Fibroblast of skin of scalp (primary cell): ENCODE measurements at places on chromosomes 3 and 15.
A peak's percentile ranks its signal among the peaks of the same experiment; 100 is the strongest.

- no peak for DNase-seq
These were observed 37.9 kb downstream of the RETNLB start for GRCh38 chr3:108719178-108719806.

- DNase-seq = peak; percentile 7
These were observed 181.8 kb downstream of the MCTP2 start for GRCh38 chr15:94412979-94413746.

GRCh38 chr15:51672155-51672687, 9.1 kb upstream of the SCG3 start:
- DNase-seq = no peak

GRCh38 chr3:8669019-8669418, 24.4 kb upstream of the SSUH2 start:
- DNase-seq = no peak

- DNase-seq = no peak
These were observed 15.8 kb upstream of the SEC11A start for GRCh38 chr15:84731774-84732173.

DNA sequence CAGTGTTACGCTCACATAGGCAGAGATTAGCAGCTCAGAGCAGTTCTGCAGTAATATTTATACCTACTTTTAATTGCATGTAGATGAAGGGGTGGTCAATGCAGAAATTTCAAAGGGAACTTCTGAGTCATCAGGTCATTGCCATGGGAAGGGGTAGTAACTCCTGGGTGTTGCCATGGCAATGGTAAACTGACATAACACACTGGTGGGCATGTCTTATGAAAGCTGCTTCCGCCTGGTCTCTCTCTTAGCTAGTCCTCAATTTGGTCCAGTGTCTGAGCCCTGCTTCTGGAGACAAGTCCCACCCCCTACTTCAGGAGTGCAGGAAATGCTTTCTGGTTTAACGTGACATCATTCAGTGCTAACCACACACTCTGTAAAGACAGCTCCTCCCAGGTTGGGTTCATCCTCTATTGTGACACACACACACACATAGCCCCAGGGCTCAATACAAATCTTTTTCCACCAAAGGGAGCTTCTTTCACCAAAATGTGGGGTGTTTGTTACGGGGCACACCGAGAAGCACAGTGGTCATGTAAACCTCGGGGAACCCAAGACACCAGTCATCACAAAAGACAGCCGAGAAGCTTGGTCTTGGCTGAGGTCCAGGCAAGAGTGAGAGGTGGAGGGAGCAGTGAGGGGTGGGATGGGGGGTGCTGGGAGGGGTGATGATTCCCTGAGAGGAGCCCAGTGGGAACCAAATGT, 74.5 kb downstream of the TLE3 start:
- peak; percentile 84 for DNase-seq

DNA sequence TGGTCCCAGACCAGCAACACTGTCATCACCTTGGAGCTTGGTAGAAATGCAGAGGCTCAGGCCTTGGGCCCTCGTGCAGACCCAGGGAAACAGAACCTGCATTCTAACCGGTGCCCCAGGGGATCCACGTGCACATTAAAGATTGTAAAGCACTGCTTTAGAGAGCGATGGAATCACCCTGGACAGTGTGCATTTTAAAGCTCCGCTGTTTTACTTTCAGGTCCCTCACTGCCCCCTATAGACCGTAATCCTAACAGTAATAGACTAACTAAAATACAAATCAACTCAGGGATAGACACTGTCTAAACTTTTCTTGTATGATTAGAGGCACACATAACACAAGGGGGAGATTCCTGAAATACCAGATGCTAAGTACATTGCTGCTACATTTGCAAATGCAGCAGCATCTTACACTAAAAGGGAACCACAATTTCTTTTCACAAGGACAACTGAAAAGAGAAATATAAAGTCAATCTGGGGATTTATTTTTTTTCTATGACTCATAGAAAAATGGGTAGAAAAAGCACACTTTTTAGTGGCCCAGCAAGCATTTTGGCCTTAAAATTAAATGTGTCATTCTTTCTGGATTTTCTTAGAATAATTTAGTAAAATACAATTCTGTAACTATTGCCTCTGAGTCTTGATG, 10.5 kb upstream of the SH3GL3 start:
- DNase-seq = peak; percentile 74

DNA sequence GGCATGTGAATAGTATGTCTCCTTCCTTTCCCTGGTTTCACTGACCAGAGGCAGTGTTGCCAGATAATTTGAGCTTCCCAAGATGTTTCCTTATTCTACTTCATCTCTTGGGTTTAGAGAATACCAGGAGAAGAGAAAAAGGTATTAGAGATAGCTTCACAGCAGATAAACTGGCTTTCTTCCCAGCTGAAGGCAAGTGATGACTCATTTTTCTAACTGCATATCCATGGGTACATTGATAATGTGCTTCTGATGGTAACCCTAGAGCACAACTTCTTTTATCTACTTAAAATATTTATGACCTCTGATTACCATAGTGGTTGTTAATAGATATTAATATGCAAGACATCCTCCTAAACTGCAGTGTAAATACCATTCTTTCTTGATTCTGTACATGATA, 34.6 kb upstream of the CMTM8 start:
- DNase-seq = no peak

- no peak for DNase-seq
These were observed 14.6 kb downstream of the IP6K2 start for GRCh38 chr3:48702320-48702920.

GRCh38 chr3:14379843-14380242, 22.6 kb upstream of the SLC6A6 start:
- DNase-seq = no peak

GRCh38 chr15:68620721-68621527, 42.1 kb downstream of the CORO2B start:
- peak; percentile 98 for DNase-seq

DNA sequence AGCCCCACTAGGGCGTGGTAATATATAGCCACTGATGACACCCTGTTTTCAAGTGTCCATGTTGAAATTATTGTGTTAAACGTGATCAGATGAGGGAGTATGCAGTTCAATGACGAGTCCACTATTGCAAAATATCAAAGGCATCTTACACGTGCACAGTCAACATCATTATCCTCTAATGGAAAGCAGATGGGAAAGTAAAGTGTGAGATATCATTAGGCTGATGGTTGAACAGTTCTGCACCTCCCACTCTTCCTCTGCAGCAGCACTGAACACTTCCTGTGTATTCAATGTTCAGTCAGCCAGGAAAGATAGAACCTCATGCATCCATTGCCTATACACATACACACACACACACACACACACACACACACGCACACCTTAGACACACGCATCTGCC, 431.8 kb upstream of the CCDC54 start:
- peak; percentile 49 for DNase-seq

DNA sequence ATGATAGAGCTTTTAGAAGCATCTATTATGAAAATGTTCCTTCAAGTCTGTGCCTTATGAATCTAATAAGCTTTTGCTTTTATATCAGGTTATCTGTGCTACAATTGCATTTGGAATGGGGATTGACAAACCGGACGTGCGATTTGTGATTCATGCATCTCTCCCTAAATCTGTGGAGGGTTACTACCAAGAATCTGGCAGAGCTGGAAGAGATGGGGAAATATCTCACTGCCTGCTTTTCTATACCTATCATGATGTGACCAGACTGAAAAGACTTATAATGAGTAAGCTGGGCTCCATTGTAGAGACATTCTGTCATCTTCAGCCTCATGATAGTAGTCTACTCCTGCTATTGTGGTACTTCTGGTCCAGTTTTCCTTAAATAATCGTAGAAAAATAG, 73.4 kb downstream of the BLM start:
- no peak for DNase-seq

- no peak for DNase-seq
These were observed 121.5 kb downstream of the SLC9A9 start for GRCh38 chr3:143726727-143727126.

- no peak for DNase-seq
These were observed 440.0 kb upstream of the PROK2 start for GRCh38 chr3:72224804-72225509.

DNA sequence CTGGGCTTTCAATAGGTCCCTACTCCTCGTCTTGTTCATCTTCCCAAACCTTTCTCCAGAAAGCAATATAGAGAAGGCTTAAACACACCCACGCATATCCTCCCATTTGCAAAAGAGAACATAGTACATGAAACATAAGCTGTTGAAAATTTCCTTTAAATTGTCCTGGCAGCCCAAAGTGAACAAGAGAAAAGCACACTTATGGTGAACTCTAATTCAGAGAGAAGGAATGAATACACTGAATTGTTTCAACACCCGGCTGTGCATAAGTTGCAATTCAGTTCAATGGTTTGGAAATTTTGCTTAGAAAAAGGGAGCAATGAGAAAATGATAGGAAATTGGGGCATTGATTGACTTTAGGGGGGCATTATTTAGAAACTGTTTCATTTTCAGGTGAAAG, 202.6 kb downstream of the TIGIT start:
- no peak for DNase-seq

DNA sequence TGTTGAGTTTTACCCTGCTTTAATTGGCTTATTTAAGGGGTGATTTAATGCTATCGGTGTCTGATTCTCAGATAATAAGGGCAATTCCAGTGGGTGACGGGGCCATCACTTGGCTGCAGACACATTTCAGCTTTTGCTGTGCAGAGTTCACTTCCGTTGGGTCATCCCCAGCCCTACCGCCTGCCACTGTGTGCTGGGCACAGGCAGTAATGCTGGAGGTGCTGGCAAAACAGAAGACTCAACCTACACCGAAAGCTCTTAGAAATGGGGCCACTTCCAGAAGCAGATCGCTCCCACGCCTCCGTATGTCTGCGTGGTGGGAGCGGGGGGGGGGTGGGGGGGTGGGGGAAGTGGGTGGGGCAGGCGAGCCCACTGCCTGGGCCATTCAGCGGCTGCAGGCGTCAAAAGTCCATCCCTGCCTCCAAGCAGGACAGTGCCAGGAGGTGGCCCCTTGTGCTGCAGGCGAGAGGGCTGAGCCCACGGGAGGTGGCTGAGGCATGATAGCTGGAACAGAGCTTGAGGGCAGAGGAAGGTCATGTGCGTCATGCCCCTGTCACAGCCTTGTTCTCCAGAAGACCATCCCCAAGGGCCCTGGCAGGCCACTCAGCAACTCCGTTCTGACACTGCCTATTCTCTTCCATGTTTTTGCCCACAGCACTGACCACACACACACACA, 128.3 kb downstream of the ATP10A start:
- DNase-seq = no peak

- no peak for DNase-seq
These were observed 1258.2 kb upstream of the ALCAM start for GRCh38 chr3:104108522-104108921.

- DNase-seq = peak; percentile 76
These were observed 2.0 kb upstream of the ZBTB47 start for GRCh38 chr3:42651248-42652091.

GRCh38 chr3:19002606-19003005, 145.7 kb upstream of the KCNH8 start:
- DNase-seq = no peak

DNA sequence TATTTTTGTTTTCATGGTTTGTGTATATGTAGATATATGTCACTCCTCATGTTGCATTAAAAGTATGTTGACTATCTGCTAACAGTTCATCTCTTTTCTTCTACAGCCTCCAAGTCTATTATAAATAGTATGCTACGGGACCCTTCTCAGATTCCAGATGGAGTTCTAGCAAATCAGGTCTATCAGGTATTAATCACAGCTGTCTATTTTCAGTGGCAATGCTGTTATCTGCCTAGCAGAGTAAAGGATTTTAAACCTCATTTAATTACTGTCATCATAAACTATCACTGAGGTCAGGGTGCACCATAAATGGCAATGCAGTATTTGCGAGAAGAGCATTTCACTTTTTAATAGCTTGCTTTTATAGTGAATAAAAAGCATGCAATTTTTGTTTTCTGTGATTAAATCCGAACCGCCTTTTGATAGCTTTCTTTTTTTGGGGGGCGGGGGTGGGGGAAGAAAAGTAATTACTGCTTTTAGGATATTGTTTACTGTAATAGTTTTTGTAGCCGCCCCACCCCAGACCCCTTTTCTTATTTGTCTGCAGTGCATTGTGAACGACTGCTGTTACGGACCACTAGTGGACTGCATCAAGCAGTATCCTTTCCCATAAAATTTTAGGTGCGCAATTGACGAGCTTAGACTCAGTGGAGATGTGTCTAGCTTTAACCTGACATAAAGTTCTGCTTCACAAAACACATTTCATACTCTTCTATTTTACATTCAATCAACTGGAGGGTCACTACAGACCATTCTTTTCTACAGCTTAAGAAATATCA, 112.3 kb downstream of the CDIN1 start:
- DNase-seq = no peak

DNA sequence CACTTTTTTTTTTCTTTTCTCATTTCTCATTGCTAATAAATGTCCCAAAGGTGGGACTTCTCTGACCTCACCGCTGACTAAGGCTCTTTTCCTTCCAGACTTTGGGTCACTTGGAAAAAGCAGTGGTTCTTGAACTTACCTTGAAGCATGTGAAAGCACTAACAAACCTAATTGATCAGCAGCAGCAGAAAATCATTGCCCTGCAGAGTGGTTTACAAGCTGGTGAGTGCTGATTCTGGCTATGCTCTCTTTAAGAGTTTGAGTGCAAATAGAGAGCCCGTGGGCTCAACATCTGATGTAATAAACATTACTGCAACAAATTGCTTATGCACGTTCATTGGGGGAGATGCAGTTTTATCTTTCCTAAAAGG, 2.0 kb downstream of the BHLHE40 start:
- DNase-seq = no peak

DNA sequence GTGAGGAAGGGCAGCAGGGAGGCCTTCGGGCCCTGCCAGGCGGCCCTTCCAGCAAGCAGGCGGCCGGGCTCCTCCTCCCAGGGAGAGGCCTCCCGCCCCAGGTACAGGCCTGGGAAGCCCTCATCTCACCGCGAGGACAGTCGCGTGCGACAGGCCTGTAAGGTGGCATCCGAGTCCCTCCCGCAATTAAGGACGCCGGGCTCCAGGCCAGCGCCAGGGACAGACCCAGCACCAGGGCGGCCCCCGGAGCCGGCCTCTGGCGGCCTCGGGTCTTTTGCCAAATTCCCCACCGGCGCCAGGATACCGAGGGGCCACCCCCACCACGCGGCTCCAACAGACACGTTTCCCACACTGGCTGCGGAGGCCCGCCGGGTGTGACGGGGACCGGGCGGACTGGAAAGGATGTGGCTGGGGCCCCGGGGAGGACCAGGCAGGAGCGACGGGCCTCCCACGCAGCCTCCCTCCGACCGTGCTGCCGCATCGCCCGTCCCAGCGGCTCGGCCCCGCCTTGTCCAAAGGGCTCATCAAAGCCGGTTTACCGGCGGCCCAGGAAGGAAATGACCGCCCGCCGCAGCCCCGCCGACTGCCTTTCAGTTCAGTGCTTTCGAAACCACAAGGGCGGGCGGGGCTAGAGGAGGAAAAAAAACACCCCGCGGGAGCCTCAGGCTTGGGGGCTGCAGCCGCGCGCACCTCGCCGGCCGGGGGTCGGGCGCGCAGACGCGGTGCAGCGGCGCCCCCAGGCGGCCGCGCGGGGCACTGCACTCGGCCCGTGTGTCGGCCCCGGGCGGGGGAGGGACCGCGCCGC, 11.3 kb downstream of the XXYLT1 start:
- peak; percentile 95 for DNase-seq

DNA sequence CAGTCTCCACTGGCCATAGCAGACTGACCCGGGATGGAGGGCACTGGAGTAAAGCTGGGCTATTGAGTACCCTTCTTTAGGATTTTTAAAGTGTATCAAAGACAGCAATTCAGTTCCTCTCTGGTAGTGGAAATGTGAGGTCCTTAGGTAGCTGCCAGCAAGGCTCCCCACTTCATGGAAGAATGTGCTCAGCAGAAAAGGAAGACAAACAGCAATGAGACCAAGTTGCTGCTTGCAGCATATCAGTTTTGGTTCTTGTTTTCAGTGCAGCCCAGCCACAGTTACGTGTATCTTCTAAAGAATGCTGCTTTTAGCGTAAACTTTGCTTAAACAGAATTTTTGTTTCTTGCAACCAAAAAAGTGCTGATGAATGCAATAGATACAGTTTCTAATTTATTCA, 374.0 kb upstream of the CBLB start:
- no peak for DNase-seq
